ENCODE measurements at places on chromosomes 3 and 15.

GRCh38 chr3:73080216-73080966, 18.9 kb downstream of the EBLN2 start:
- DNase-seq: no peak

DNA sequence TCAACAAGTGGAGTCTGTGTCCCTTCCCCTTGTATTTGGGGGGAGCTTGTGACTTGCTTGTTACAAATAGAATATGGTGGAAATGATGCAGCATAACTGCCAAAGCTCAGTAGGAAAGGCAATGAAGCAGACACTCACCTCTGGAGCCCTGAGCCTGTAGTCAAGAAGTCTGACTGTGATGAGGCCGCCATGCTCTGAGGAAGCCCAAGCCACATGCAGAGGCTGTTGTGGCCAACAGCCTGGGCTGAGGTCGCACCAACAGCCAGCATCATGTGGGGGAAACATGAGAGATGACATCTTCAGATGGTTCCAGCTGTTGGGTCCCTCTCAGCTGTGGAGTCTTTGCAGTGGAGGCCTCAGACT, 161.4 kb downstream of the CHSY1 start:
- no peak for DNase-seq

DNA sequence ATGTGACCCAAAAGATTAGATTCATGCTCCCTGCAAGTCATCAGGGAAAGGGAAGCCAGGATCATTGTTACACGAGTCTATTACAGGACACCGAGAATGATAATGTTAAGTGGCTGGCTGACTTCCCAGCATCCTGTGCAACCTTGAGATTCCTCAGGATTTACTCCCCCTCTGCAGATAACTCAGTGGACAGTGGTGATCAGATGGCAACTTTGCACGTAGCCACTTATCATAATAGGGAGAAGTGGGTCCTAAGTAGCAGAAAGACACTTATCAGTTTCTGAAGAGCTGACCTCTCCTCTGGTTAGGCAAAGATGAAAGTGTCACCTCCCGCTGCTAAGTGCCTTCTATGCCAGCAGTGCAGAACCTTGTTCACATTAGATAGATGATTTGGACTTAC, 6.7 kb upstream of the TMPRSS7 start:
- no peak for DNase-seq

- no peak for DNase-seq
These were observed 2.3 kb downstream of the MELTF start for GRCh38 chr3:197027151-197027895.

GRCh38 chr3:194672876-194673275, 885 bp upstream of the LSG1 start:
- no peak for DNase-seq

GRCh38 chr3:128679338-128679737, 28.7 kb upstream of the RPN1 start:
- DNase-seq: no peak

DNA sequence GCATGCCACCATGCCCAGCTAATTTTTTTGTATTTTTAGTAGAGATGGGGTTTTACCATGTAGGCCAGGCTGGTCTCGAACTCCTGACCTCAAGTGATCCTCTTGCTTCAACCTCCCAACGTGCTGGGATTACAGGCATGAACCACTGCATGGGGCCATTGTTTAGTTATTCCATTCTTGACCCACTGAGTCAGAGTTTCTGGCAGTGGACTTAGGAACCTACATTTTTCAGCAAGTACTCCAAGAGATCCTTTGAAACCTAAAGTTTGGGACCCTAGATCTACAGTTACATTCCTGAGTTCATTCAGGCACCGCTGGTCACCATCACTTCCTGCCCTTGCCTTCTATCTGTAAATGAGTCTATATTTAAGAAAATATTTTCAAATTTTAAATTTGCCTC, 1.4 kb upstream of the TNFSF10 start:
- DNase-seq: no peak

GRCh38 chr3:26915208-26915607, 292.6 kb downstream of the LRRC3B start:
- no peak for DNase-seq

- DNase-seq: no peak
These were observed 15.6 kb downstream of the FRMD4B start for GRCh38 chr3:69370156-69370883.

DNA sequence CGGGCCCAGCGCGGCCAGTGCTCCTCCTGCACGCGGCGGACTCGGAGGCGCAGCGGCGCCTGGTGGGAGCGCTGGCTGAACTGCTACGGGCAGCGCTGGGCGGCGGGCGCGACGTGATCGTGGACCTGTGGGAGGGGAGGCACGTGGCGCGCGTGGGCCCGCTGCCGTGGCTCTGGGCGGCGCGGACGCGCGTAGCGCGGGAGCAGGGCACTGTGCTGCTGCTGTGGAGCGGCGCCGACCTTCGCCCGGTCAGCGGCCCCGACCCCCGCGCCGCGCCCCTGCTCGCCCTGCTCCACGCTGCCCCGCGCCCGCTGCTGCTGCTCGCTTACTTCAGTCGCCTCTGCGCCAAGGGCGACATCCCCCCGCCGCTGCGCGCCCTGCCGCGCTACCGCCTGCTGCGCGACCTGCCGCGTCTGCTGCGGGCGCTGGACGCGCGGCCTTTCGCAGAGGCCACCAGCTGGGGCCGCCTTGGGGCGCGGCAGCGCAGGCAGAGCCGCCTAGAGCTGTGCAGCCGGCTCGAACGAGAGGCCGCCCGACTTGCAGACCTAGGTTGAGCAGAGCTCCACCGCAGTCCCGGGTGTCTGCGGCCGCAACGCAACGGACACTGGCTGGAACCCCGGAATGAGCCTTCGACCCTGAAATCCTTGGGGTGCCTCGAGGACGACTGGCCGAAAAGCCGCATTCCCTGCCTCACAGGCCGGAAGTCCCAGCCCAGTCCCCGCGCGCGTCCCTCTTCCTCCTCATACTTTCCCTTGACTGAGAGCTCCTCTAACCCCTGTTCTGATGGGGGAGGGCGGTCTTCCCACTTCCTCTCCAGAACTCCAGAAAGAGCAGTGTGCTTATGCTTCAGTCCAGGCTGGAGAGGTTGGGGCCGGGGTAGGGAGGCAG, 1.4 kb upstream of the IL17RC start:
- DNase-seq: no peak

GRCh38 chr3:121659586-121659985, 1.1 kb downstream of the HCLS1 start:
- no peak for DNase-seq

DNA sequence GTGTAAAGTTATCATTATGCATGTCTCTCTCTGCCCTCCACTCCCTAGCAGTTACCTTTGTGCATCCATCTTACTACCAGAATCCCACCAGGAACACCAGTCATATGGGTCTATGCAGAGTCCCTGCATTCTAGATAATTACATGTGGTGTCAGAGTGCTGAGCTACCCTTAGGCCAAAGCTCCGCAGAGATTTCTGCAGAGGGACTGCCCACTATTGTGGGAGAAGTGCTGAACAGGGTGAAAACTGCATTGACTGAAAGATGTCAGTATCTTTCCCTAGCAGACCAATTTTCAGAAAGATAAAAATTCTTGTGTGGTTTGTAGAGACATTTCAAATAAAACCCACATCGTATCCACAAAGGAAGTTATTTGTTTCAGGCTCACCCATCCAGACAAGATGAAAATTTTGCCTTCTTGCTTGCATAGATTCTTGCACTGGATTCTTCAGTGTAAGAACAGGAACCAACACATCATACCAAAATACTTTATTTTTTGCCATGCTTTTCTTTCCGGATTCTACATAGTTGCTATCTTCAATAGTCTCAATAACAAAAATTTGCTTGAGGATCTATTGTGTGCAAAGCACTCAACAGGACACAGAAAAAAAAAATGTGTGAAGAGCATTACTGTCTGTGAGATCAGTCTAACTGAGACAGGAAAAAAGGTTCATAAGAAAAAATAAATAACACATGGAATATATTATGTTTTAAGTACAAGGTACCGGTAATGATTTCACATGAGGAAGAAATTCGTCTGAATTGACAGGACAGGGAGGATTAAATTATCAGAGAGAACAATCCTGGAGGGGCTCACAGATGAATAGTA, 32.0 kb upstream of the CCDC80 start:
- no peak for DNase-seq

DNA sequence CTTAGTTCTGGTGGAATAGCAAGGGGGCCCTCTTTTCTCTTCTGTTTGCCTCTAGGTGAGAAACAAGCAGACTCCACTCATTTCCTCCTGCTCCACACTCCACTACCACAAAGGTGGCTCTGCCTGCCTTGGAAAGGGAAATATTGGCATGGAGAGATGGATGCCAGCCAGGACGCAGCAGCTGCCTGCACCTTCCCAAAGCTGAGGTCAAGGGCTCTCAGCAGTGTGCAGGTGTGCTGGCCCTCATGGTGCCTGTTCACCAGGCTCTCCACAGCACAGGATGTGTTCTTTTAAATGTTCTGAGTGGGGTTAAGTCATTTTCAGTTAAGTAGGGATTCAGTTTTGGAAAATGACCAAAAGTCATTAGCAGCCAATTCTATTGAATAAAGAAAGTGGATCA, 211.2 kb upstream of the STRIT1 start:
- DNase-seq: no peak

GRCh38 chr3:61946570-61947324, 385.4 kb downstream of the PTPRG start:
- DNase-seq: no peak

- no peak for DNase-seq
These were observed 52.6 kb upstream of the MYO5C start for GRCh38 chr15:52348056-52348745.

GRCh38 chr15:39786447-39787056, 3.9 kb upstream of the FSIP1 start:
- no peak for DNase-seq

DNA sequence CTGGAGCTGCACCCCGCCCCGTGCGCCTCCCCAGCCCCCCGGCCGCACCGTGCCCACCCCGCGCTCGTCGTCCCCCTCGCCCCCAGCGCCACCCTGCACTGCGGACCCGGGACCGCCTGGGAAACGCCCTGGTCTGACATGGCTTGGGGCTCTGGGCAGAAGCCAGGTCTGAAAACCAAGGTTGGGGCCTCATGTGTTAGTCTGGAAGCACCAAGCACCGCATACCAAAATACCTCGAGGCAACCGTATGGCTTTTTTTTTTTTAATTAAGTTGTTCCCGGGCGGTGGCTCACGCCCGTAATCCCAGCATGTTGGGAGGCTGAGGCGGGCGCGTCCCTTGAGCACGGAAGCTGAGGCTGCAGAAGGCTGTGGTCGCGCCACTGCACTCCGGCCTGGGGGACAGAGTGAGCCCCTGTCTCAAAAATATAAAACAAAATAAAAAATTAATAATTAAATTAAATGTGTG, 91.5 kb upstream of the CHD2 start:
- DNase-seq: no peak

- DNase-seq: no peak
These were observed 394.6 kb upstream of the TPM1 start for GRCh38 chr15:62647843-62648505.

GRCh38 chr3:63364495-63364894, 86.4 kb downstream of the SYNPR start:
- DNase-seq: no peak

DNA sequence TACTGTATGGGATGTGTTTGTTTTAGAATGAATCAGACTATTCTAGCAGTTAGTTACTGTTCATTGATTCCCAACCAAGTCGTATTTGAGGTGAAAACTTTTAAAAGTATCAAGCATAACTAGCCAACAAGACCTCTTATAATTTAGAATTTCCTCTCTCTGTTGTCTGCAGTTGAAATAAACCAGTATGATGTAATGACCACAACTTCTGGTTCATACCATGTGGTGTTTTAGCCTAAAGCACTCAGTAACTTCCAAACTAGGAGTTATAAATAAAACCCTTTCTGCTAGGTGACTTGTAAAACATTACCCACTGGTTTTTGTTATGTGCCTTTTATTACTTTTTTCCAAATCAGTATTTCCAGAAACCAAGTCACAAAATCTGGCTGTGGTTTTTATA, 19.8 kb upstream of the P2RY12 start:
- DNase-seq: no peak

DNA sequence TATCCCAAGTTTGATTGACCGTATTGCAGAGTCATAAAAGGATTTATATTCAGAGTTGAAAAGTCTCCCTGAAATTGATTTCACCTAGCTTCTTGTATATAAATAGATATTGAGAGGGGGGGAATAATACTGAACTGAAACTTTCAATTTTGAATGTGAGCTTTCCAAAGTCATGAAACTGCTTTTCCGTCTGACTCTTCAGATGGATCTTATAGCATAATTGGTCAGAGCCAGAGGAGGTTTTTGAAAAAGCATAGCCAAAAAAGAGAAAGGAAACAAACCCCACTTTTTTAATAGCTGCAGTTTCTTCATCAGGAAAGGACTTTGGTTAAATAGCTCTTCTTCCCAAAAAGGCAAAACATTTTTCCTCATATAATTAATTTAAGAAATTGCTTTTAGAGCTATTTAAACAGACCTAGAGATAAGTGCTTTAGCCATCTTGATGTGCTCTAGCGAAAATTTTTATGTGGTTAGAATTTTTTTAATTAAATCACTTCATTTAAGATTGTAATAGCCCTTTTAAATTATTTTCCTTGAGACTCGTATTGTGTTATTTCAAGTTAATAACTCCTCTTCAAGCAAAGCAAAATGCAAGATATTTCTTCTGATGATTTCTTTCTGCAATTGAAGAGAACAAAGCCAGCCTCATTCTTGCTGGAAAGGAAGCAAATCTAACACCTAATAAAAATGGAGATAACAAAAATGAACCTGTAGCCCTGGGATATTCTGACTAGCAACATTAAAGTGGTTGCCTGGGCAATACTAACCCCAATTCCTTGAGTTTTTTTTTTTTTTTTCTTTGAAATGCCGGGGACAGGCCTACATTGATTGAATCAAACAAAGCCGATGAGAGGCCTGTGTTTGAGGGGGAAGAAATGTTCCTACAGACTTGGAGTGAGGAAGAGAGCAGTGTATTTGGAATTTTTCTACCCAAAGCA, 173.6 kb downstream of the PTPRG start:
- DNase-seq: no peak

DNA sequence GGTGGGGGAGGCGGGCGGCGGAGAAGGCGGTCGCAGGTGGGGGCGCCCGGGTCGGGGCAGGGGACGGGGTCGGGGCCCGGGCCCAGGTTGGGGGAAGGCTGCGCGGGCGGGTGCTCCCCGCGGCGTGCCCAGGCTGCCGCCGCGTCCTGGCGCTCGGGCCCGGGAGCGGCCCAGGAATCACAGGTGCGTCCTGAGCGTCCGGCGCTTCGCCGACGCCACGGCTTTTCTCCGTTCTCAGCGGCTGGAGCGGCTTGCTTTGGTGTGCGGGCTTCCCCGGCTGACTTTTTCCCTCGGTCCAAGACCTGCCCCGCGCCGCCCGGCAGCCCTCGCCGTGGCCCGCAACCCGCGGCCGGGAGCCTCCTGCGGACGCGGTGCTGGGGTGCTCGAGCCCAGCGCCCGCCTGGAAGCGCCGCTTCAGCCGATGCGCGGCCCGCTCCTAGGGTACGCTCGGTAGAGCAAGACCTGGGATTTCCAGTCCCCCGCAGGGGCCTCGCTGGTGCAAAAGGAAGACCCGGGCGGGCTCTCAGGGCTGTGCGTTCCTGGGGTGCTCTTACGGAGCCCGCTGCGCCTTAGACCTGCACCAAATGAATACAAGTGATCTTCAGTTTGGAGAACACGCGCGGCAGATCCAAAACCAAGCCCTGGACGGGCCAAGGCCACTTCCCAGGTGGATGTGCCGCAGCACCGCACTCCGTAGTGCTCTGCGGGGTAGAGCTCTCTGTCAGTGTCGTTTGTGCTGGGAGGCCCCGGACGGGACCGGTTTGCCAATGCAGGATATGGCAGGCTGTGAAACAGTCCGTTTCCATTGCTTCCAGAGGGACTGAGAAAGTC, 639 bp downstream of the NIPA1 start:
- DNase-seq: no peak
